ENCODE measurements at places on chromosomes 7 and 10.

DNA sequence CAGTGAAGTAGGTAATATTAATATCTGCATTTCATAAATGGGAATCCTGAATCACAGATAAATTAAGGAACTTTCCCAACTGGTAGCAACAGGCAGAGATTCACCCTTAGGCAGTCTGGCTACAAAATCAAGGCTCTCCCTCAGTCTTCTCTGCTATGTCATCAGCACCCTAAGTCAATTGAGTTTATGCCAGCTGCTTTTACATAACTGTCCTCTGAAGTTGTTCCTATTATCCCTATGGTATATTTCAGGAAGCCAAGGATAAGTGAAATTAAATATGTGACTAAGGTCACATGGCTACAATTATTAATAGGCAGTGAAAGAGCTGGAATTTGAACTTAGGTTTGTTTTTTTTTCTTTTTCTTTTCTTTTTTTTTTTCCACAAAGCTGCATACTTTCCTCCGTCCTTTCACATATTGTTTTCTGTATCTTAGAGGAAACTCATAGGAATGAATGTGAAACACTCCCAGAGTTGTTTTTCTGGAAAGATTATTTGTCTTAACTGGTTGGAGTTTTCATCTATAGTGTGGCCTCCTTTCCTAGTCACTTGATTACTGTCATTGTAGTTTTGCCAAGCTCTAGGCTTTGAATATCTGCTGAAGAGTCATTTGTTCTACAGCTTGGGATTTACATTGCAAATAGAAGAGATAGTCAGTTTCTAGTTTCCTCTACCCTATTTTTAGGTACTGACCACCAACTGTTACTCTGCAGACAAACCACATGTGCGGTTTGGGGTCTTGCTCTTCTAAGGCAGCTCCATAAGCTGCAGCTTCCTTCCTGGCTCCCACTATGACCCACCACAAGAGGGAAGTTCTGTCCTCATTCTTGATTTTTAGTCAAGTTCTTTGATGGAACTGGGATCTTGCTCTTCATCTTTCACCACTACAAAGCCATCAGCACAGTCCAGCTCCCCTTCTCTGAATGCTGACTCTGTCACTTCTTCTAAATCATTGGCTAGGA lies 338.0 kb upstream of the KIAA1217 start:
- DNase-seq, result no peak

DNA sequence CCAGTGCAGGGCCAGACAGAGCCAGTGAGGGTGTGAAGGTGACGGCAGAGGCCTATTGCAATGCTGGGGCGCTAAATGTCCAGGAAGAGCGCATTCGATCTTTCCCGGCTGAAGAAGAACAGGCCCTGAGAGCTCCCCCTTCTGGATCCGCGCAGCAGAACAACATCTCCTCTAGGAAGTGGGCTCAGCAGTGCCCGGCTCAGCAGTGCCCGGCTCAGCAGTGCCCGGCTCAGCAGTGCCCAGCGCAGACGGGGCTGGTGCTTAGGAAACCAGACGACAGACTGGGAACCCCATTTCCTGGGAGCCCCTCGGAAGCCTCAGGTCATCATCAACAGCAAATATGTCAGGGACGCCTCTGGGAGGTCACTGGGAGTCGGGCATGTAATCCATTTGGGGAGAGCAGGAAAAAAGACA lies 4.7 kb upstream of the NOS3 start:
- peak; percentile 39 for DNase-seq

DNA sequence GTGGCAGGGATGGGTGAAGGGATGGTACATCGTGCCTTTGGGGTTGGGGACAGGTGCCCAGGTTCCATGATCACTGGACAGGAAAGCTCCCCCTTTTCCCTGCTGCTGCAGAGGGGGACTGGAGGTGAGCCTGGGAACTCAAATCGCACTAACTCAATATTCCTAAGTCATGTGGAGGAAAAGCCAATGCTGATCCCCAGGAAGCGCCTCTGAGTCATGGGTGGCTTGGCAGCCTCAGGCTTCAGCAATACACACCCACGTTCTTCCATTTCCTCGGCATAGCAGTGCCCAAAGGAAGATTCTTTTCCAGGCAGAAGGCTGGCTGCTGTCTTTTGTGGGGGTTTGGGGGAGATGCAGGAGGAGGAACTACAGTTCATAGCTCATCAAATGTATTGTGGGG lies 165.8 kb downstream of the CCDC3 start:
- DNase-seq, result peak; percentile 37

- DNase-seq, result no peak
Measured at GRCh38 chr7:112138938-112139337, 67.3 kb downstream of the DOCK4 start.

DNA sequence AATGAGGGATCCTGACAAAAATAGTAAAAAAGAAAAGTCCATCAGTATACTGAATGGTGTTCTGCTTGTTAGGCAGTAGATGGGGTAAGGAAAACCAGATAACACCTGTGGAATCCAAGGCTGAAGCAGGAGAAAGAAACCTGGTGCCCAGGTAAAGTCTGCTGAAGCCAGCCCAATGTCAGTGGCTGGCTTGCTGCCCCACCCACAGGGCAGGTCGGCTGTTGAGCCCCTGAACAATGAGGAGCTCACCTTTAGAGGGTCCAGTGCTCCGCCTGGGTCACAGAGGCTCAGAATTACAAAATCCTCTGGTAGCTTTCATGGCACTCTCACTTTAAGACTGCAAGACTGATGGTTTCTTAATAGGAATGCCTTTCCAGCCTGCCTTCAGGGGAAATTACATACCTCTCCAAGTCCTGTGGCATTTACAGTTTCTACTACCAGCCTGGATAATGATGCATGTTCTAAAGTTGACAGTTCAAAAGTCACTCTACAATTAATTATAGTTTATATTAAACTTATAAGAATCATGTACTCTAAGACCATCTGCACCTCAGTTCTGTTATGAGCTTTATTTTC lies 23.8 kb downstream of the DHX32 start:
- no peak for DNase-seq

- DNase-seq, result peak; percentile 79
Measured at GRCh38 chr10:33330543-33331378, 3.7 kb downstream of the NRP1 start.

DNA sequence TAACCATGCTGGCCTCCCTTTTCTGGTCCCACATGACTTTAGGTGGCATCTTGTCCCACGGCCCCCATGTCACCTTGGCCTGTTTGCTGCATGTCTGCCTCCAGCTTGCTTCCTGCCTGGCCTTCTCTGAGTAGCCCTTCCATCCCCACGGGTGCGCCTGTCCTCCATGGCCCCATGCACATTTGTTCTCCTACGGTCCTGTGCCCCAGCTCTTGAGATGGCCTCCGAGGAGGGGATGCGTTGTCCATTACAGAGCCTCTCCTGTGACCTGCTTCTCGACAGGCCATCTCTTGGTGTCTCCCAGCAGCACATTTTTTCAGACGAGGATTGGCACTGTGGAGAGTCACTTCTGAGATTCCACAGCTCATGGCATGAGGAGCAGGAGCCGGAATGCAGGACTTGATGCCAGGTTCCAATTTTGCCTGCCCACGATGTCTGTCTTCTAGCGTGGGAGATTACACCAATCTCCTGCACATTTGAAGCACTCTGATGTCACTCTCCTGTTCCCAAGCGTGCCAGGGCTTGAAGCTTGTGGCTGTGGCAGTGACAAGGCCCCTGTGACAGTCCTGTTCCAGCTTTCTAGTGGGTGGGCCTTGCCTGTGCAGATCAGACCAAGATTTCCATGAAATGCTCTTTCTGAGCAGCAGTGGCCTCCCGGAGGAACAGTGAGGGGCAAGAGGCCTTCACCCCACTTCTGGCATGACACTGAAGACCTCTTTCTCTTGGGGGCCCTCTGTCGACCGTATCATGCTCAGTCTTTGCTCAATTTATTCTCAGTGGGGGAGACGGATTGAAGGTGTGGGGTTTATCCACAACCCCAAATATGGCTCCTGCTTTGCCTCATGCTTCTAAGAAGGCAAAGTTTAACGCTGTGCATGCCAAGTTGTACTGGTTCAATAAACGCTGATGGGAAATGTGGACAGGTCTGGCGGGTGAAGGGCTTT lies 13.4 kb downstream of the WDFY4 start:
- DNase-seq, result no peak

- DNase-seq, result peak; percentile 55
Measured at GRCh38 chr7:22430457-22430856, 69.5 kb downstream of the STEAP1B start.

GRCh38 chr10:70440296-70441160 lies 953 bp downstream of the NODAL start:
- no peak for DNase-seq

- no peak for DNase-seq
Measured at GRCh38 chr10:32922170-32922569, 35.9 kb downstream of the ITGB1 start.

DNA sequence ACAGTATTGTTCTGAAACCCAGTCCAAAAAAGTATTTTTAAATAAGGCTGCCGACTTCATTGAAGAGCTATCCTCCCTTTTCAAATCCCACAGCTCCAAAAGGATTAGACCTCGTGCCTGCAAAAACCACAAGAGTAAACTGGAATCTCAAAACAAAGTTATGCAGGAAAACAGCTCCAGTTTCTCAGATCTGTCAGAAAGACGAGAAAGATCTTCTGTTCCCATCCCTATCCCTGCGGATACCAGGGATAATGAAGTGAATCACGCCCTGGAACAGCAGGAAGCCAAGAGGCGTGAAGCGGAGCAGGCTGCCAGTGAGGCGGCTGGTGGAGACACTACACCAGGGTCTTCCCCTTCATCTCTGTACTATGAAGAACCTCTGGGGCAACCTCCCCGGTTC lies 12.6 kb downstream of the MYPN start:
- peak; percentile 50 for DNase-seq

DNA sequence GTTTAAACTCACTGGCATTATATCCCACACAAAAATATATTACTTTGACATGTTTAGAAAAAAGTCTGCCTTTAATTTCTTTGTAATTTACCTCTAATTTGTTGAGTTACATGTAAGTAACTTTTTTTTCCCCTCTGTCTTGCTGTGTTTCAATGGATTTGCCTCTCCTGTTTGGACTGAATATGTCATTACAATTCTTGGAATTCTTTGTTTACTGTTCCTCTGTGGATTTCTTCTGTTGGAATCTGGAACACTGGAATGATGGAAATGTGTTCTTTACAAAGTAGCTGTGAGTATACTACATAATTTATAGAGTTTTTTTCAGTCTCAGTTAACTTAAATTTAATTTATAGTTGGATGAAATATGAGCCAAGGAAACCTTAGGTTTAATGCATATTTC lies 30.4 kb downstream of the SEPTIN7 start:
- peak; percentile 59 for DNase-seq

DNA sequence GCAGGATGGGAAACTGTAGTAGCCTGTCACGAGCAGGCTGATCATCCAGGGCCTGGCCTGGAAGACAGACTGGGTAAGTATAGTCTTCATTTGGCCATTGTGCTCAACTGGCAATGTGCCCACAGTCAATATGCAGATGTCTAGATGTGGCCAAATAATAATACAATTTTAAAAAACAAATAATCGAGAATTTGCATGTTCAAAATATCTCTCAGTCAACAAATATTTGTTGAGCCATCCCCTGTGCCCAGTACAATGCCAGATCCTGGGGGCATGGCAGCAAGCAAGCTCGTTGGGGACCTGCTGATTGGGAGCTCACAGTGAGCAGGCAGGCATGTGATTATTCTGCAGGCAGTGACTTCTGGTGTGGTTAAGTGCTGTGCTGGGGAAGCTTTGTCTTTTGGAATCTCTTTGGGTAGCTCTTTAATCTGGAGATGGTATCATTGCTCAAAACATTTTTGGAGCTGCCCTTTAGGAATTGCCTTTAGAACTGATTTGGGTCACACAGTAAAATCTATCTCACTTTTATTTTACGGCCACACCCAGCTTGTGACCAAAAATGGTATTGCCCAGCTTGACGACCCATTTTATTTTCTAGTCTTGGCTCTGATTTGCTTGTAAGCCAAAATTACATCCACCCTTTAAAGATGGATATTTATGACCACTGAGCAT lies 92.2 kb downstream of the PLCE1 start:
- DNase-seq, result no peak

DNA sequence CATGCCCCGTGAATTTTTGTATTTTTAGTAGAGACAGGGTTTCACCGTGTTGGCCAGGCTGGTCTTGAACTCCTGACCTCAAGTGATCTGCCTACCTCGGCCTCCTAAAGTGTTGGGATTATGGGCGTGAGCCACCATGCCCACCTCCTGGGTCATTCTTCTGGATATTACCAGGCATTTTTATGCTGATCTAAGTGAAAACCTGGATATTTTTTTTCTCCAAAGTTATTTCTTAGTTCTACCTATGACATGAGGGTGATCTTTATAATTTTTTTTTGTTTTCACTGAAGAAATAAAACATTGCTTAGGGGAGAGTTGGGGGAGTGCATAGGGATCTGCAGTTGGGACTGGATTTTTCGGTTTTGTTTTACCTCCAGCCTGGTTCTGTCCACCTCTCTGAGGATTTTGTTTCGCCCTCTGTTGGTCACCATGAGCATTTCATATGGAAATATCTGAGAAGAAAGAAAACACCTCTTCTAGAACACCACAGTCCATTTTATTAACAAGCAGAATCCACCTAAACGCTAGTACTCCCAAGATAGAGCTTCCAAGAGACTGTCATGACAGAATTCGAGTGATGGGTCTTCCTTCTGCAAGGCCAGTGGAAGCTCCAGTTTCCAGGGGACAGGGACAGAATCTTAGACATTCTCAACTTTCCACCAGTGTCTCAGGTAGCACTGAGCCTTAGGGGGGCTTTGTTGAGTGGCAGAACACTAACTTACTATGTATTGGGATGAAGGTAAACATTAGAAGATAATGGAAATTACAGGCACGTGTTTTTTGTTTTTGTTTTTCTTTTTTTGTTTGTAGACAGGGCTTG lies 33.4 kb upstream of the AFAP1L2 start:
- peak; percentile 20 for DNase-seq

DNA sequence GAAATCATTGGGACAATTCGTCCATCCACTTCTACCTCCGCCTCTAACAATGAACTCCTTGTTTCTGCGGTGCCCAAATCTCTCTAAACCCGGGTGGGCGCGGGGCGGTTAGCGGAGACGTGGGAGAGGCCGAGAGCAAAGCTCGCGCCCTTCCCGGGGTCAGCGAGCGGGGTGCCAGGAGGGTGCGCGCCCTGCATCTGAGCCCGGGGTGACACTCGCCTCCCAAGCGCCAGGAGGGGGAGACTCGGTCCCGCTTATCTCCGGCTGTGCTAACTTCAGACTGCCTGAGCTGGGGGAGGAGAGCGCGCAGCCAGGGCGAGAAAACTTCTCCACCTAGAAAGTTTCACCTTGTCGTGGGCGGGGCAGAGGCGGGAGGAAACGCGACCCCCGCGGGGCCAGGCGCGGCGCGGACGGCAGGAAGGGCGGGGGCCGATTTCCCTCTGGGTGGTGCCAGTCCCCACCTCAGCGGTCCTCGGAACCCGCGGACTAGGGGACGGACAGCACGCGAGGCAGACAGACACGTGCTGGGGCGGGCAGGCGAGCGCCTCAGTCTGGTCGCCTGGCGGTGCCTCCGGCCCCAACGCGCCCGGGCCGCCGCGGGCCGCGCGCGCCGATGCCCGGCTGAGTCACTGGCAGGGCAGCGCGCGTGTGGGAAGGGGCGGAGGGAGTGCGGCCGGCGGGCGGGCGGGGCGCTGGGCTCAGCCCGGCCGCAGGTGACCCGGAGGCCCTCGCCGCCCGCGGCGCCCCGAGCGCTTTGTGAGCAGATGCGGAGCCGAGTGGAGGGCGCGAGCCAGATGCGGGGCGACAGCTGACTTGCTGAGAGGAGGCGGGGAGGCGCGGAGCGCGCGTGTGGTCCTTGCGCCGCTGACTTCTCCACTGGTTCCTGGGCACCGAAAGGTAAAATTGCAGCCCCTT lies at the start of gene MET:
Gene MET, plus strand, starts transcription at position 516 of the 915 bp plus-strand sequence. CDS start 26,889 bp downstream, outside the sequence.
- DNase-seq, result peak; percentile 63
